ENCODE measurements at places on chromosomes 1 and 21.
A peak's percentile ranks its signal among the peaks of the same experiment; 100 is the strongest.

DNA sequence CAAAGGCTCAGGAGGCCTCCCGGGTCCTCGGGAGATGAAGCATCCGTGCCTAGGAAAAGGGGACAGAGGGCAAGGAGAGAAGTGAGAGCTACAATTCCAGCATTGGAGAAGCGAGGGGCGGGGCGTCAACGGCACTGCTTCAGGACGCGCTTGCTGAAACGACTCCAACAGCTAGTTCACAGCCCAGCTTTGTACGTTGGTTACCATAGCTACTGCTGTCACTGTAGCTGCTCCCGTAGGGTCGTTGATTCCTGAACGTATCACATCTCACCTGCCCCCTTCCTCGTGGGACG lies 63.1 kb downstream of the TOR1AIP2 start:
- peak; percentile 3 for DNase-seq

- DNase-seq, result peak; percentile 33
Observed at GRCh38 chr1:67713057-67713846, 28.3 kb downstream of the GADD45A start.

GRCh38 chr1:153609585-153609907 lies 3.4 kb downstream of the S100A16 start:
- peak; percentile 49 for DNase-seq

GRCh38 chr1:22864886-22865285 lies 107.8 kb downstream of the LACTBL1 start:
- DNase-seq, result no peak

- DNase-seq, result no peak
Observed at GRCh38 chr1:24910751-24911650, 19.1 kb downstream of the RUNX3 start.

- DNase-seq, result no peak
Observed at GRCh38 chr1:91589437-91589836, 88.8 kb downstream of the CDC7 start.

- DNase-seq, result no peak
Observed at GRCh38 chr1:57530206-57530910, 106.5 kb upstream of the DAB1 start.

- DNase-seq, result no peak
Observed at GRCh38 chr1:67420835-67421492, 9.2 kb downstream of the SERBP1 start.

DNA sequence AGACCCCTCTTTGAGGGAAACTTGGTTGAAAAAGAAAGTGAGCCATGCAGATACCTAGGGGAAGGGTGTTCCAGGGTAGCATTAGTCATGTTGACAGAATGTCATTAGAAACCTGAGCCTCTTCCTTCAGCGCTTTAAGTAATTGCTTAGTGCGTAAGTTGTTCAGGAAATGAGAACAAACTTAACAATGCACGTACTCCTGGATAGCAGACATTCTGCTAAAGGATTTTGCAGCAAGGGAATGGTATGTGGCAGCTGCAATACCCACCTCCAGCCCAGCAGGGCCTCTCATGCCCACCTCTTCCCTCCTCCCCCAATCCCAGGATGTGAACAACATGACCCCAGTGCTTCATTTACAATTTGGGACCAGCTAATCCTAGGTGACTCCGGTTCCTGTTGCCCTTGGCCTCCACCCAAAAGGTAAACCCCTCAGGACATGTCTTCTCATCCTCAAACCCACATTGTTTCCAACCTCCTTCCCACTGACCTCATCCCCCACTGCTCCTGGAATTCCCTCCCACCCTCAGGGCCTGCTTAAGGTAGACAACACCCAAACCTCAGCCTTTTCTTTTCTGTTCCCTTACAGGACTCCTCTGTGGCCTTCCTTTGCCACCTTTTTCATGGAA lies 98.0 kb upstream of the BCAR3 start:
- peak; percentile 98 for DNase-seq

- DNase-seq, result no peak
Observed at GRCh38 chr1:226603858-226604559, 55.4 kb downstream of the STUM start.

- DNase-seq, result no peak
Observed at GRCh38 chr1:74246315-74246714, 11.1 kb downstream of the TNNI3K start.

GRCh38 chr21:34603710-34604057 lies 11.2 kb downstream of the RCAN1 start:
- no peak for DNase-seq

DNA sequence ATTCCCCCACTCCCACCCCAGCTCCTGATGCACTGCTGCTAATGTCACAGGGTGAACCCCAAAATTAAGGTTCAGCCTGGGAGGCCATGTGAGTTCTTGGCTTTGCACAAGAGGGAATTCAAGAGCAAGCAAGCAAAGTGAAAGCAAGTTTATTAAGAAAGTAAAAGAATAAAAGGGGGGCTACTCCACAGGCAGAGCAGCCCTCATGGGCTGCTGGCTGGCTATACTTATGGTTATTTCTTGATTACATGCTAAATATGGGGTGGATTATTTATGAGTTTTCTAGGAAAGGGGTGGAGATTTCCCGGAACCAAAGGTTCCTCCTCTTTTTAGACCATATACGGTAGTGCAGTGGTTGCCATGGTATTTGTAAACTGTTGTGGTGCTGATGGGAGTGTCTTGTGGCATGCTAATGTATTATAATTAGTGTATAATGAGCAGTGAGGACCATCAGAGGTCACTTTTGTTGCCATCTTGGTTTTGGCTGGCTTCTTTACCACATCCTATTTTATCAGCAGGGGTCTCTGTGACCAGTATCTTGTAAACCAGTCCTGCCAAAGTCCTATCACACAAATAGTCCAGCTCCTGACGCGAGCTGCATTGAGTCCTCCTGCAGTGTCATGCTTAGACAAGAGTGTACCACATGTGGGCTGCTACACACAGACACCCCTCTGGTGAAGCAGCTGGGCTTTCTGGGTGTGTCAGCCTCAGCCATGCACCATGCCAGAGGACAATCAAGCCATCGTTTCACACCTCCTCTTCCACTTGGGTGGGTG lies 46.4 kb upstream of the CSF1 start:
- no peak for DNase-seq

DNA sequence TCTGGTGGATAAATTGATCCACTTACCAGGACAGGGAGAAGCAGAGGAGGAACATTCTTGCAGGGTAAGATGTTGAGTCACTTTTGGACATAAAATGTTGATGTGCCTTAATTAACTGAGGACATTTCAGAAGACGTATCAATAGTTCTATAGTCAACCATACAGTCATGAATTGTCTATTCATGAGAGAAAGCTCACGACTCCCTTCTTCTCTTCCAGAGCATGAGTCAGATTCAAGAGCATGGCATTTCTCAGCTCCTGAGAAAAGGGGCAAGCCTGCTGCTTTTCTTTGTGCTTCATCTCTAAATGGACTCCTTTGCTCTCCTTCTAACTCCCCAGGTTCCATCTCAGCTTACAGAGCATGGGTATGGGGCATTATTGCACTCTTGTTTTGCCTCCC lies 55.7 kb downstream of the ADGRL4 start:
- no peak for DNase-seq

DNA sequence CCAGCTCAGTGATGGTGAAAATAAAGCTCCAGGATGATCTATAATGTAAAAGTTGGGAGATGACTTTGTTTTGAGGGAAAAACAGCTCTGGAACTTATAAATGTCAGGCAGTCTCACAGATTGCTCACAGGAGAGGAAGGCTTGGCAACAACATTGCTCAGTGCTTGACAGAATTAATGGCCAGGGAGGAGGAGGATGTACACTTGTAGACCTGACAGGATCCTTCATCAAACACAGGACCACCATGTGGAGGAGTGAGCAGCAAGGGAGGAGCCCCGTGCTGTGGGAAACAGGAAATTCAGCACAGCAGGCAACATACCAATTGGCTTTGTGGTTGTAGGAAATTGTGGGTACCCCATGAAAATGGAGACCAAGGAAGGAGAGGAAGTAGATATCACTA lies 291.8 kb upstream of the CAMK1G start:
- DNase-seq, result peak; percentile 55

GRCh38 chr1:9202240-9202870 lies 32.2 kb upstream of the H6PD start:
- DNase-seq, result no peak

GRCh38 chr1:86155807-86156565 lies 586 bp downstream of the COL24A1 start:
- no peak for DNase-seq

GRCh38 chr1:197917805-197918651 lies 856 bp downstream of the LHX9 start:
- no peak for DNase-seq

GRCh38 chr1:63829349-63830327 lies 55.8 kb downstream of the ROR1 start:
- no peak for DNase-seq

DNA sequence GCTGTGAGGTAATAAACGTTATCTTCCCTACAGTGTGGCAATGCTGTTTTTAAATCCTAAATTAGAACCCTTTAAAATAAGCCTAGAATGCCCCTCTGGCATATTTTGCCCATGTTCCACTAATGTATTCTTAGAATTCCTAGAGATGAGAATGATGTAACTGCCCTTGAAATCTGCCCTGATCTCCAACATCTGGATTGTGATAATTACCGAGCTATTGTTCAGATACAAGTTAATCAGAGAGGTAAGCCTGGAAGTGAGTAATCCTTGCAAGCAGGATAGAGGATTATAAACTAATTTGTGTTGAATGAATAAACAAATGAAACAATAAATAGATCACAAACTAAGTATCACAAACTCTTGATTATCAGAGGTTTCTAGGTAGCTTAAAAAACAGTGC lies 107.8 kb upstream of the DMRTA2 start:
- no peak for DNase-seq

GRCh38 chr21:32007456-32007855 lies 134.6 kb downstream of the HUNK start:
- no peak for DNase-seq

- peak; percentile 89 for DNase-seq
Observed at GRCh38 chr1:40267767-40268187, 9.7 kb downstream of the ZMPSTE24 start.

DNA sequence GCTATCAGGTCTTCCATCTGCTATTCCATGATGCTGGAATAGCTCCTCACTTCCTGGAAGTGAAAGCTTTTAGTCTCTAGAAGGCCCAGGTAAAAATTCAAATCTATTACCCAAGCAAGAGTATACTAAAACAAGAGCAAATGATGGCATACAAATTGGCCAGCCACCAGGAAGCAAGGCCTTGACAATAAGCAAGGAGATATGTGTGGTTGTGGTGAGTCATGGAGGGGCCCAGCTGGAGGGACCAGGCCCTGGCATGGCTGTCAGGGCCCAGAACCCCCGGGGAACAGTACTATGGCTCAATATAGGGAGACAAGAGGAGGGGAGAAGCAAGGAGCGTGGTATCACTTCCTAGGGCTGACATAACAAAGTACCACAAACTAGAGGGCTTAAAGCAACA lies 358.7 kb downstream of the RRAGC start:
- no peak for DNase-seq

GRCh38 chr1:60234776-60235175 lies 161.2 kb upstream of the C1orf87 start:
- no peak for DNase-seq

- DNase-seq, result peak; percentile 42
Observed at GRCh38 chr1:100883963-100884362, 10.7 kb downstream of the EXTL2 start.

GRCh38 chr21:29121759-29122158 lies 8.7 kb upstream of the MAP3K7CL start:
- no peak for DNase-seq

GRCh38 chr1:106768077-106768476 lies 288.4 kb upstream of the PRMT6 start:
- DNase-seq, result no peak

DNA sequence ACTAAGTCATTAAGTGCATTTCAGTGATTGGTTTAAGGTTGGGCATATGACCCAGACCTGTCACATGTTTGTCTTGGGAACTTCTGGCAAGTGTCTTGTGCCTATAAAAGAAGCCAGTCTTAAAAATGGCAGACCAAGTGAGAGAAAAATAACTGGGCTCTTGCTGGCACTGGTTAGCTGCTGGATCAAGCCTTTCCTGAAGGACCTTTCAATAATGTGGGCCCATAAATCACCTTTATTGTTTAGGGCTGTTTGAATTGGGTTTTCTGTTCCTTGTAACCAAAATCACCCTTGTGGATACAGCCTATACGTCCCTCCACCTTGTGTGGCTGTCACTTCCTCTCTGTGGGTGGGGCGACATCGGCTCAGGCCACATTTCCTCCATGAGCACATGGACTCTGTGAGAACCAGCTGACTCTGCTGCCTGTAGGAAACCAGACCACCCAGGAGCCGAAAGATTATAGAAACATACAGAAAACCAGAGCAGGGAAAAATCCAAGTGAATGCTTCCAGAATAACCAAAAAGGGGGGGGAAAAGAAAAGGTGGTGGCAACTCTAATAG lies 25.6 kb upstream of the WNT4 start:
- DNase-seq, result no peak

GRCh38 chr1:93630168-93630567 lies 51.5 kb downstream of the BCAR3 start:
- no peak for DNase-seq

- DNase-seq, result peak; percentile 45
Observed at GRCh38 chr1:68819190-68819829, 322.4 kb upstream of the DEPDC1 start.

DNA sequence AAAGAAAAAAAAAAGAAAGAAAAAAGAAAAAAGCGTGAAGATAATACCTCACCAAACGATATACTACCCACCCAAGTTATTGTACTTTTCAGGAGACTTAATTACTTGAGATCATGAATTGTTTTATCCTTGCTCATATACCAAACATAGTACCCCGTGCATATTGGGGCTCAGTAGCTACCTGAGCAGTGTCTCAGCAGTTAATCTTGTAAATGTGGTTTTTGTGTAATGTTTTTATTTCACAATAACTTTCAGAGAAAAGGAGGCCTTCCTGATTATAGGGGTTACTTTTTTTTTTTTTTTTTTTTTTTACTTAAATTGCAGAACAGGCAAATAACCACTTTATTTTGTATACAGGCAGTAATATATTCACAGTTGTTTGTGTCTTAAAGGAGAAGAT lies 80.3 kb downstream of the OSBPL9 start:
- peak; percentile 54 for DNase-seq

GRCh38 chr1:22879445-22879844 lies 93.2 kb downstream of the LACTBL1 start:
- DNase-seq, result no peak

GRCh38 chr21:16554503-16554902 lies 824.7 kb downstream of the USP25 start:
- no peak for DNase-seq

DNA sequence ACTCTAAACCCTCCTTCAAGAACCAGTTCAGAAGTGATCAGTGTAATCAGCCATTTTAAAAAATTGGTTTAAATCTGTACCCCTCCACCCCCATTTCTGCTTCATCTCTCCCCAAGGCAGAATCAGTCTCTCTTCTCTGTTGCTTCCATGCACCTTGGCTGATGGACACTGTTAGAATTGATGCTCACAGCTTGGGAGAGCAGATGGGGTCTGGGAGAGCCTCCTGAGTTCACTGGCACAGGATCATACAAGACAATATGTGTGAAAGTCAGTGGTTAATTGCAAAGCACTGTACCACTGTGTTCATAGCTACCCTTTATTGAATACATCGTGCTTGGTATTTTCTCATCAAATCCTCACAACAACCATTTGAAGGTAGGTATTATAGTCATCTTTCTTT lies 140.9 kb downstream of the ROR1 start:
- DNase-seq, result no peak

GRCh38 chr21:30337772-30338171 lies 278 bp upstream of the KRTAP27-1 start:
- DNase-seq, result no peak

GRCh38 chr21:17848228-17848627 lies 29.1 kb upstream of the C21orf91 start:
- DNase-seq, result peak; percentile 90

Data from NCI-H226 (cell line).